Ammon's horn (tissue), 1 donor: ENCODE measurements at places on chromosomes 13 and 19.

GRCh38 chr13:108176685-108177274, 38.6 kb downstream of the LIG4 start:
- peak; percentile 6 for DNase-seq

DNA sequence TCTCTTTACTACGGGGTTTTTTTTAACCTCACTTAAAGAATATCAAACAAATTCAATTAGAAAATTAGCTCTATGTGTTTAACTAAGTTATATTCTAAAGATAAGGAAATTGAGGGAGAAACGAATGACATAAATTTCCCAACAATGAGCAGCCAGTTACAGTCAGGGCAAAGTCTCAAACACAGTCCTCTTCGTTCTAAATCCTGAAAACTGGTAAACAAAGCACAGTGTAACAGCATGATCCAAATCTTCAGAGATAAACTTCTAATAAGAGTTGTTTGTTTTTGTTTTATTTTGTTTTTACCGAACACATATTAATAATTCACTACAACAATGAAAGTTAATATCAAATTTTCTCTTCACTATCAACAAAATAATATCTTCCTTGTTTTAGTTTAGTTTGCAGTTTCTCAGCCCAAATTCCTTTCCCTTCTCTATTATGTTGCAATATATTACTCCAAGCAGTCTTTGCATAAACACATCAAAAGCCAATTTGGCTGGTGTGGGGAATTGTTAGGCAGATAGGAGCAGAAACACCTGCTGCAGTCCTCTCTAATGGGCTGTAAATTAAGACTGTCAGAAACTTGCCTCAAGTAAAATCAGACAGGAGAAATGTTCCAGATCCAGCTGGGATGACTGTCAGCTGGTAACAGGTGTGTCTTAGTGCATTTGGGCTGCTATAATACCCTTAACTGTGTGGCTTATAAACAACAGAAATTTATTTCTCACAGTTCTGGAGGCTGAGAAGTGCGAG, 106.5 kb upstream of the SGCG start:
- DNase-seq, result no peak

- no peak for DNase-seq
Observed at GRCh38 chr13:55576389-55576788, 1564.3 kb upstream of the PRR20A start.

GRCh38 chr13:44697058-44697457, 120.9 kb upstream of the TSC22D1 start:
- DNase-seq, result peak; percentile 6

DNA sequence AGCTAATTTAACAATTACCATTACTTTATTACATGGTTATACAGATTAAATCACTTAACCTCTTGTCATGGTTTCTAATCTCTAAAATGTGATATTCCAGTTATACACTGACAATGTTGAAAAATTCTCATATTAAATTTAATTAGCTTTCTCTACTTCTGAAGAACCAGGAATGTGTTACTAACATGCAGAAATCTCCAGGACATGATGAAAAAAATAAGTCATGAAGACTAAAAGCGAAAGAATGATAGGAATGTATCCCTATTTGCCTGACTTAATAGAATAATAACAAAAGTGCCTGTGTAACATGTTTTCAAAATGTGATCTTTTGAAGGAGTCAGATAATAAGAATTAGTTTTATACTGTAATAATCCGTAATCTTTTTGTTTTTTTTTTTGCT, 2823.7 kb upstream of the PCDH20 start:
- no peak for DNase-seq

DNA sequence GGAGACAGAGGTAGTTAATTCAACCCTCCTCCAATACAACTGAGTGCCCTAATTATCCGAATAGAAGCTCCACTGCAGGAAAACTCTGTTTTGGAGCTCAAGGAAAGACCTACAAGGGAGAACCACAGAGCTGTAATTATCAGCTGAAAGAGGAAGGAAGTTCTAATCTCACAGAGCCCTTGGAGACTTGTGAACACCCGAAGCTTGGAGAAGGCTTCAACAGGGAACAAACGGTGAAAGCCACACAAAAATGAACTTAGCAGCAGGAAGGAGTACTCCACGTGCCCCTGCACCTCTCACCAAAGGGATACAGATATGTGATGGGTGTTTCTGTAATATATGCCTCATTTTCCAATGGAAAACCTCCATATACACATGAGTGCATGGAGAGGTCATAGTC, 61.1 kb downstream of the IRS2 start:
- no peak for DNase-seq

DNA sequence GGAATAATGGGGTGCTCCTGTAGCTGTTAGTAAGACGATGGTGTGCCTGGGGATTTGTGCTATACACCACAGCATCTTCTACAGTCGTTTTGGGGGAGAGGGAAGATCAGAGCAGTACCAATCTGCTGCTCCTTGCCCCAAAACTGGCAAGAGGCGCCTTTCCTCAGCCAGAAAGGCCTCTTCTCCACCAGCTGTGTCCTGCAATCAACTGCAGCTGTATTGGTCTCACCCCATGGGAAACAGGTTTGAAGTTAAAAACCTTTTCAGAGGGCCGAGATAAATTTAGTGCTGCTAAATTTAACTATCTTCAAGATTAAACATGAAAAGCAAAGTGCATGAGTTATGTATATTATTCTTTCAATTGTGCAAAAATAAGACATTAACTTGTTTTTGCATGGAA, 1.2 kb upstream of the RNASEH2B start:
- no peak for DNase-seq

GRCh38 chr13:48252176-48252575, 19.2 kb downstream of the ITM2B start:
- DNase-seq, result no peak

DNA sequence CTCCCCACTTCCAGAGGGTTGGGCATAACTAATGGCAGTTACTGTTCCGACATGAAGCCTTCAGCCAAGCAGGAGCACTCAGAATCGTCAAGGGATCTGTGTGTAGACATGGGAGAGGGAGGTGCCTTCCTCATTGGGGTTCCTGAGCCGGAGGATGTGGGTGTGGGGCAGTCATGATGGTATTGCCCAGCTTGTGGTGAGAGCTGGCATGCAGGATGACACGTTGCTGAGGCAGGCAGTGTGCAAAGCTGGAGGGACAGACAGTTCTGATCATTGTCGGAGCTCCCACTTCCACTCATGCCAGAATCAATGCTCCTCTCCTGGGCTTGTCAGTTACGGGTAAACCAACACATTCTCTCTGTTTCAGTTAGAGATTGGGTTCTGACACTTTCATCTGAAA, 83.9 kb upstream of the TSC22D1 start:
- no peak for DNase-seq

- DNase-seq, result no peak
Observed at GRCh38 chr13:106382534-106382933, 152.9 kb downstream of the EFNB2 start.

DNA sequence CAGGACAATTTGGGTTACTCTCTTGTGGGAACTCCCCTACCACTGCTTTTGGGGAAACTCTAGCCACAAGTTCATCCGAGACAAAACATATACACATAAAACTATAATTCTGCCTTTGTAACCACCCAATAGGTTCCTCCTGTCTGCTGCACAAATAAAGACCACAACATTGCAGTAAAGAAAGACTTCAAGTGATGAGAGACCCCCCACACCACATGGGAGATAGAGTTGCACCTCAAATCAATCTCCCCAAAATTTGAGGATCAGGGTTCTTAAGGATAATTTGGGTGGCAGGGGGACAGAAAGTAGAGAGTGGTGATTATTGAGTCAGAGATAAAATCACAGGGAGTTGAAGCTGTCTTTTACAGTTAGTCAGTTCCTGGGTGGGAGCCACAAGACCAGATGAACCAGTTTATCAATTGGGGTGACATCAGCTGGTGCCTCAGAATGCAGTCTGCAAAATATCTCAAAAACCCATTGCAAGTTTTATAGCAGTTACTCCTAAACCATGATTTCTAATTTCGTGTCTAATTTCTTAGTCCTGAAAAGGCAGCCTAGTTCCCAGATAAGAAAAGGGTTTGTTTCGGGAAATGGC, 1348.5 kb downstream of the PCDH9 start:
- no peak for DNase-seq

DNA sequence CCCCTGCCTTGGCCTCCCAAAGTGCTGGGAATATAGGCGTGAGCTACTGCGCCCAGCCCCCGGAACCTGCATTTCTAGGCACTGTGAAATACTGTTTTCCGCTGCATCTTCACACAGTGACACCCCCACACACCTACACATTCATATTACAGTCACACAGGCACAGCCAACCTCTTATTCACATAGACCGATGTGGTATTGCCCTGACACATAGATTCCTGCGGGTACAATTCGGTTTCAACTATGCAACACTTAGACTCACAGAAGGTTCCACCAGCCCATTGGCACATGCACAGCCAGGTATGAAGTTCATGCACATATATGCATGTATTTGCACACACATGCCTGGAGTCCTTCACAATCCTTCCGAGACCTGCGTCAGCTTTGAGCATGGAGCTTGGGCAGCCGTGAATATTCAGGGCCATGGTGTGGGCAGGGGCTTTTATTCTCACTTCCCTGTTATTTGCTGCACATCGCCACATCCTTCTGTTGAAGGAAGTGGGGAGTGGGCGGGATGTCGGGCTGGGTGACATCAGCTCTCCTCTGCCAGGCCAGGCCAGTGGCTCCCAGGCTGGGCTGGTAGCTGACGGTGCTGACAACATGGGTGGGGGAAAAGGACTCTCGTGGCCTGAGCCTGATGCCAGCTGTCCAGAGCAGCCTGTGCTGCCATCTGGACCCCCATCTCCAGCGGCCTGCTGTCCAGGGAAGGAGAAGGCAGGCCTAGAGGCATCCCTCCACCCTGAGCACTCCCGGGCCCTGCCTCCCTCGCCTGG, 5.4 kb upstream of the CDC37 start:
- peak; percentile 78 for DNase-seq

DNA sequence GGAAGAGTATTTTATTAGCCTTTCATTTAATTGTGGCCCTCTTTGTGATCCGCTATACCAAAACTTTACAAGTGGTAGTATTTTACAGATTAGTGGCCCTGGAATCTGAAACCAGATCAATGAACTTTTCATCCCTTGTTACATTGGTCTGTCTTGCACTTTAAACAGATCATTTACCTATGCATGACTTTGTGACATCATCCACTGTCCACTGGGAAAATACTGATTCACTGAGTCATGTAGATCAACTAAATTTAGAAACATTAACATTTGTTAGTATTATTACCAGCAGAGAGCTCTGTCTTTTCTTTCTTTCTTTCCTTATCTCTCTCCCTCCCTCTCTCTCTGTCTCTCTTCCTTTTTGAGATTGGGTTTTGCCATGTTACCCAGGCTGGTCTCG, 17.5 kb downstream of the PCDH8 start:
- DNase-seq, result no peak

- DNase-seq, result no peak
Observed at GRCh38 chr13:100525453-100526317, 62.9 kb downstream of the GGACT start.

DNA sequence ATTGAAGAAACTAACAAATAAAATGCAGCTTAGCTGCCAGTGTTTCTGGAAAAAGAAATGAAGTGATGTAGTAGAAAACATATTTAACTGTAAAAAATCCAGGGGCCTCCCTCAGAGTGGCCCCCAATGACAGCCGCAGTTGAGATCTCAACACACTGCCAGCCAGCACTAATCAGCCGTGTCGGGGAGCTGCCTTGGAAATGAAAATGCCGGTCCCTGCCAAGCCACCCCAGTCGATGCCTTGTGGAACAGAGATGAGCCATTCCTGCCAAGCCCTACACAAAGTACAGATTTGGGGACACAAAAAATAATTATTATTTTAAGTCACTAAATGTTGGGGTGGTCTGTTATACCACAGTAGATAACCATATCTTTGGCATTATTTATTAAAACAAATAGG, 1342.4 kb downstream of the EFNB2 start:
- DNase-seq, result peak; percentile 15

- no peak for DNase-seq
Observed at GRCh38 chr19:13884726-13885591, 8.0 kb downstream of the NANOS3 start.

GRCh38 chr19:5738423-5738822, 18.0 kb downstream of the CATSPERD start:
- DNase-seq, result no peak

DNA sequence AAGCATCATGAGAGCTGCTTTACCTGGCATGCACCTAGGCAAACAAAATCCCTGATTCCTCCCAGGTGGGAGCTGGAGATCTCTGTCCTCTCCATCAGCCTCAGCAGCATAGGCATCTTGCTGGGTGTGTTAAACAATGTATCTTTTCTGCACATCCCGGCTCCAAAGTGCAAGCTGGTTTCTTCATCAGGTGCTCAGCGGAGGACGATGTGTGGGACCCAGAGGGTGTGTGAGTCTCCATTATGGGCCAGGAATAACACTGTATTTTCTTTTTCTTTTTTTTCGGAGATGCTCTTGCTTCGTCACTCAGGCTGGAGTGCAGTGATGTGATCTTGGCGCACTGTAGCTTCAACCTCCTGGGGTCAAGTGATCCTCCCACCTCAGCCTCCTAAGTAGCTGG, 9.9 kb downstream of the CNFN start:
- DNase-seq, result no peak

- DNase-seq, result no peak
Observed at GRCh38 chr19:16566161-16566560, 6.1 kb downstream of the SLC35E1 start.

DNA sequence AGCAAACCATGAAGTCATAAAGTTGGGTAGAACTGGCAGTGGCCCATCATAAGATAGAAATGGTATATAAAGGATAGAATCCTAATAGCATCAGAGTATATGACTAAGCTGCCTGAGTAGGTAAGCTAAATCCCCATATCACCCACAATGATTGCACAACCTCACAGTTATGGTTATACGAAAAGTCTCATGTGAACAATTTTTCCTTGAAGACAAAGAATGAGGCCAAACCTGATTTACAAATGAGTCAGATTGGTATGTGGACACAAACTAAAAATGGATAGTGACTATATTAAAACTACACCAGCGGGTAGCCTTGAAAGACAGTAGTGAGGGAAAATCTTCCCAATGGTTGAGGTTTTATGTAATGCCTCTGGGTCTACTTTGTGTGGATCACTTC, 40.9 kb upstream of the UFM1 start:
- no peak for DNase-seq

- DNase-seq, result no peak
Observed at GRCh38 chr13:103324641-103325040, 258.4 kb upstream of the SLC10A2 start.

DNA sequence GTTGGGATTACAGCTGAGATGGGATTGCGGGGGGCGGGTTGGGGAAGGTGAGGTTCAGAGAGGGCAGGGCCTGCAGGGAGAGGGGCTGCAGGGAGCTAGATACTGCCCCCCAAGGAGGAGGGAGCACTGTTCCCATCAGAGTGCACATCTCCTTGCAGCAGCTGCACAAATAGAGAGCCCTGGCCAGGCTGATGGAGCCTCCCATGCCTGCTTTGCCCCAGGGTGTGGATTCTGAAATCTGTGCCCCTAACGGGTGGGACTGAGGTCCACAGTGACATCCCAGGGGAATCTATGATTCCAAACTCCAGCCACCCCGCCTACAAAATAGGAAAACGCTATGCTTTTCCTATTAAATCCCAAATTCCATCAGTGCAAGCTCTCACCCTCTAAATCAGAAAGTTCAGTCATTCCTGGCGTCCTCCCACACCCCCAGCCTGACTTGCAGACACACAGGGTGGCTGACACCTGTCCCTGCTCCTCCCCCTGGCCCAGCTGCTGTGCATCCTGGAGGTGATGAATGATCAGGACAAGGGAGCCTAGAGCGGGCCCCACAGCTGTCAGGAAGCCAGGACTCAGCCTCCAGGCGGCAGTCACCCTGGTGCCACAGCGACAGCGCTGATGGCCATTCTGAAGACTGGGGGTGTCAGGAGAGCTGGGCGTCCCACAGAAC, 6.3 kb upstream of the CEACAM21 start:
- no peak for DNase-seq

- no peak for DNase-seq
Observed at GRCh38 chr19:15180451-15181390, 20.1 kb downstream of the NOTCH3 start.

GRCh38 chr19:43446746-43447489, 18.5 kb downstream of the LYPD3 start:
- peak; percentile 88 for DNase-seq
